ENCODE measurements at places on chromosomes 5 and 9.

DNA sequence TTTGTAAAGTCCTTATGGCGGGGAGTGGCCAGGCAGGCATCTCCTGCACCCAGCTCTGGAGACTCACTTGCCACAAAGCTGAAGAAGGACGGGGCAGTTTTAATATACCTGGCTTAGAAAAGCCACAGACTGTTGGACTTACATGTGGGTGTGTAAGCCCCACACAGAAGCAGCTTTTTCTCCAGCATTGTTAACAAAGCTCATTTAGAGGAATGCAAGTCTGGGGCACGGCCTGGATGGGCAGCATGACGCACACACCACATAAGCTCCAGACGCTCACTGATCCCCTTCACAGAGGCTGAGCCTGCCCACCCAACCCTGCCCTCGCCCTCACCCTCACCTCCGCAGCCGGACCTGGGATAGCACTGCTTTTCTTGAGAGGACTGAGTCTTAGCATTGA lies 58.0 kb upstream of the PDE8B start:
- no peak for DNase-seq

DNA sequence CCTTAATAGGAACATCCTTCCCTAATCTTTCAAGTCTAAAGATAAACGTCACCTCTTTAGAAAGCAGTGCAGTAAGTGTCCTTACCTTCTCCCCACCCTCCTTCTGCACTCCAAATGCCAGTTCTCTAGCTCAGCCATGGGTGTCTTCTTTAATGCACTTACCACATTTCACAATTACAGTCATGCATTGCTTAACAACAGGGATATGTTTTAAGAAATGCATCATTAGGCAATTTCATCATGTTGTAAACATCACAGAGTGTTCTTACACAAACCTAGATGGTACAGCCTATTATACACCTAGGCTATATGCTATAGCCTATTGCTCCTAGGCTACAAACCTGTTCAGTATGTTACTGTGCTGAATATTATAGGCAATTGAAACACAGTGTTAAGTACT lies 91.2 kb downstream of the RFX3 start:
- DNase-seq: no peak

DNA sequence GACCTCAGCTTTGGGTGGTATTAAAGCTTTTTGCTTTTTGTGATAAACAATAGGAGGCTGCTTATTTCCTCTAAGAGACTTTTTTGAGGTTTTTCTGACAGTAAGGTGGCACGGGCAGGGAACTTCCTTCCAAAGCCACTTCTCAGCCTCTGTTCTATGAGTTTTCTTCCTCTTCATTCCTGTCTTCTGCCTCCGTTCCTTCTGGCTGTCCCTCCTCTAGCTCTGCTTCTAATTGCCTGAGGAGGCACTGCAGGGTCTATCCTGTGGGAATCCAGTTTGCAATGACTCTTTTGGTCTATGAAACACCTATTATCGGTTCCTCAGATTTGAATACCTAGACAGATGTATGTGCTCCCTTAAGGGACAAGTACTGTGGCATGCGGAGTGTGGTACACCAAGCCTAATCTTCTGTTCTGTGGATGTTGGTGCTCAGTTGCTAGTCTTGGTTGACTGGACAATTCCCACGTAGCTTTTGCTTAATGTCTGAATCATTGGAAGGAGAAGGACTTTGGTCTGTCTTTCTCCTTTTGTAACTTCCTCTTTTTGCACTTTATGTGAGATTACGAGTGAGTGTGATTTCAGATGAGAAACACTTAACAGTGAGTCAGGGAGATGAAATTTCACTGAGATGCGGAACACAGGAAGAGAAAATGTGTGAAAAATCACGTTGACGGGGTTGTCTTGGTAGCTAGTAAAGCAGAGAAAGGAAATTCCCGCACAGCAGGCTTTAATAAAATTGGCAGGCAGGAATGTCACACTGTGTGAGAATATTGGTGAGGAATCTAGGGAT lies 305.2 kb downstream of the EFNA5 start:
- DNase-seq: no peak

DNA sequence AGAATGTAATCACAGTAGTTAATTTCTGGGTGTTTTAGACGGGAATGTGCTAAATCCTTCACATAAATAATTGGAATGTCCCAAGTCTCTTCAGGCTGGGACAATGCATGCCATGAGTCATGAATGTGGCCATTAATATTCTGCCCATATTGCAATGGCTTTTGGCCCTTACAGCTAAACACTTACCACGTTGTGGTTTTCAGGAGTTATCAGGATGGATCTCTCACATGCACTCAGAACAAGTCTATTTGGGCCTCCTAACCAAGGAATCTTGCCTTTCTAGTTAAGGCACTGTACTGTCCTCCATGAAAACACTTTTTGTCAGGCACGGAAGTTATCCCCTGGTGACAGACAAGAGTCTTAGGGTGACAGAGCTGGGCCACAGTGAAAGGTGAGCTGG lies 32.7 kb downstream of the PKD2L2 start:
- no peak for DNase-seq

- no peak for DNase-seq
Observed at GRCh38 chr9:1535051-1535450, 480.1 kb upstream of the SMARCA2 start.

DNA sequence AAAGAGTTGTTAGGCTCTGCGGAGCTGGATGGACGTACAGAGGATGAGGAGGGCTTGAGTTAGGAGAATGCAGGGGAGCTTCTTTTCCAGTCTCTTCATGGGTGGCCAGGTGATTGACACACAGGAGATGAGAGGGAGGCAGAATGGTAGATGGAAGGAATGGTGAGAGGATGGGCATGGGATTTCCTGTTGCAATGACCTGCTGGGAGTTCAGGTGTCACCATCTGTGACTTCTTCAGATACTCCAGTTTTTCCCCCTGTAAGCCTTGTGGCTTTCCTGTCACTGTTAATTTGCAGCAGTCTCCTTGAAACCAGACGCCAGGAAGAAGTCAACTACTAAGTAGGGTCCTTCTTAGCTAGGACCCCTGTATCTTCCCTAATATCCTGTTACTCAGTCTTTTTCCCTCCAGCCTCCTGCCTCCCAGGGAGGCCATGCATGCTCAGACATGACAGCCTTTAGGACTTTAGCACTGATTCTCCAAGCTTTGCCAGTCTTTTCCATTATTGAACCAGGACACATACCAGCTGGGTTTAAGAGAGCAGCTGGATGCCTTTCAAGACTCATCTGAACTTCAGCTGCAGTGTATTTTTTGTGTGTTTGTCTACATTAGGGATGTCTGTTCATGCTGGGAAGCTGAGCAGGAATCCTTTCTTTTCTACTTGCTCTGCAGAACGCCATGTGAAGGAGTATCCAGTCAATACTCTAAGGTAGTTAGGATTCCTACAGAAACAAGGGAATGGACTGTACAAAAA lies 67.2 kb upstream of the CD180 start:
- no peak for DNase-seq
